Pulmonary artery endothelial cell (primary cell): ENCODE measurements at places on chromosomes 6 and 20. TPM values are rescaled to one million over a fixed set of nuclear protein-coding genes. Genes with fewer than 3 reads are reported as not detected.

NOL7 gene
- total RNA-seq = 67.4 and 86.3 TPM in 2 replicates

DNA sequence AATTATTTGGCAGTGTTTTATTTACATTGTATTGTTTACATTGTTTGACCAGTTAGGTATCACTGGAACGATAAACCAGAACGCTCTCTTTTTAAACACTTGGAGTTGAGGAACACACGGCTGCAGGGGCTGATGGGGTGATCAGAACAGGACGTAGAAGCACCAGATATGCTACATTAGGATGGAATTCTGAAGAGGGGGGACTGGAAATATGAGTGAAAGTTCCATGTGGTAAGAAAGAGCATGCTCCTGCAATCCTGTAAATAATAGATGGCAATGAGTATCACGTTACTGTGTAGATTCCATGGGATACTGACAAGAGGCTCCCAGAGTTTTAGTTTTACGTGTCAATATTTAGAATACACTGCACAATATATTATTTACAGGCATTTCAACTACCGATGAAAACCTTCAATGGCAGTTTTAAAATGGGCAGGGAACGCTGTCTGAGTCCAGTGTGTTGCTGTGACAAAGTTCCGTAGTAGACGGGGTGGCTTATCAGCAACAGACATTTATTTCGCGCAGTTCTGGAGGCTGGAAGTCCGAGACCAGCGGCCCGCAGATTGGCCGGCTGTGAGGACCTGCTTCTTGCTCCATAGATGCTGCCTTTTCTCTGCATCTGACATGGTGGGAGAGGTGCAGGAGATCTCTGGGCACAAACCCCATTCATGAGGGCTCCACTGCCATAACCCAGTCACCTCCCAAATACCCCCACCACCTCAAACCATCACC is 43.1 kb downstream of the SYNJ2 start:
- DNase-seq = no peak

GRCh38 chr20:62015540-62016288 is 50.0 kb downstream of the TAF4 start:
- no peak for DNase-seq

DNA sequence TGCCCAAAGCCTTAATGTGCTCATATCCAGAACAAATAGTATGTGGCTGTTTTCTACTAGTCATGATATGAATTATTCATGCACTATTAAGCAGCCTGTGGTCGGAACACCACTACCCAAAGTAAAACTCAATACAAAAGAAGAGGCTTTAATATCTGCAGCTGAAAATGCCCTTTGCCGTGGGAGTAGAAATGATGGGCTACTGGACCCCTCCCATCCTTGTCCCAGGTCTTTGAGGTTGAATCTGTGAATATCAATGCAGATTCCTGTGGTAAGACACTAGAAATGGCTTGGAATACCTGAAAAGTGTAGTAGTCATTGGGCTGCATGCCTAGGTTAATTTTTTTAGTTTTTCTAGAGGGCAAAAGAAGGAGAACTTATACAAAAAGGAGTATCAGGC is 303.7 kb downstream of the TBC1D7 start:
- no peak for DNase-seq

GTSF1L gene
- total RNA-seq = not detected in 2 replicates

SLC44A4 gene
- total RNA-seq = 0.07 TPM in 1 of 2 replicates, not detected in the other

GRCh38 chr6:117008618-117009017 is 131.6 kb downstream of the RFX6 start:
- DNase-seq = no peak

CAPN11 gene
- total RNA-seq = 0.67 and 2.7 TPM in 2 replicates

TAF8 gene
- 16.3 and 37.0 TPM in 2 replicates for total RNA-seq

DNA sequence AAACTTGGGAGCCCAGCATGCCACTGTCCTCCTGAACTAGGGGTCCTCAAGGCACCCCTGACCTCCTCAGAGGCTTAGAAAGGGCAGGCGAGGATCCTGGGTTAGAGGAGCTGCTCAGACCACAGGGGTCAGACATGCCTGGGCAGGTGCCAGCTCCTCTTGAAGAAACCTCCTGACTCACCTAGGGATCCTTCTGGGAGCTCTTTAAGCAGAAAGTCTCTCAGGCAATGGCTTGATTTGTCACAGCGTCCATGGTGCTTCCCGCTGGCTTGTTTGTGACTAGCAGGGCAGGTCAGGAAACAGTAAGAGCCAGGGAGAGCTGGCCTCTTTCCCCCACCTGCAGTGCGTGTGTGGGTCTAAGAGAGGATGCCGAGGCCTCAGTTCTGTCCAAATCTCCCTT is 174.5 kb upstream of the SNX9 start:
- DNase-seq = no peak

L3MBTL3 gene
- 57.9 and 68.6 TPM in 2 replicates for total RNA-seq

DNA sequence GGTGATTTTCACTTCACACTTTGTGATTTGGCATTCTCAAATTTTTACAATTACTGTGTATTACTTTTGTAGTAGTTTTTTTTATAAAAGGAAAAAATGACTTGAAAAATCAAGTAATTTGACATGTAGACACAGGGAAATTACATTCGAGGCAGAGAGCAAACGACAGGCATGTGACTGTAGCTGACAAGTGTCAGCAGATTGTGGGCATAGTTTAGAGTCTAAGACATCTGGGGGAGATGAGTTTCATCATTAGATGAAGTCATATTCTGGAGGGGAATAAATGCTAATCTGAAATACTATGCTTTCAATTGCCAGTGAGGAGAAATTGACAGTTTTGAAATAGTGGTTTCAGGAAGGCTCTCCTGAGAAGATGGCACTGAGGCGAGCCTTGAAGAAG is 126.0 kb downstream of the MTHFD1L start:
- no peak for DNase-seq

DNA sequence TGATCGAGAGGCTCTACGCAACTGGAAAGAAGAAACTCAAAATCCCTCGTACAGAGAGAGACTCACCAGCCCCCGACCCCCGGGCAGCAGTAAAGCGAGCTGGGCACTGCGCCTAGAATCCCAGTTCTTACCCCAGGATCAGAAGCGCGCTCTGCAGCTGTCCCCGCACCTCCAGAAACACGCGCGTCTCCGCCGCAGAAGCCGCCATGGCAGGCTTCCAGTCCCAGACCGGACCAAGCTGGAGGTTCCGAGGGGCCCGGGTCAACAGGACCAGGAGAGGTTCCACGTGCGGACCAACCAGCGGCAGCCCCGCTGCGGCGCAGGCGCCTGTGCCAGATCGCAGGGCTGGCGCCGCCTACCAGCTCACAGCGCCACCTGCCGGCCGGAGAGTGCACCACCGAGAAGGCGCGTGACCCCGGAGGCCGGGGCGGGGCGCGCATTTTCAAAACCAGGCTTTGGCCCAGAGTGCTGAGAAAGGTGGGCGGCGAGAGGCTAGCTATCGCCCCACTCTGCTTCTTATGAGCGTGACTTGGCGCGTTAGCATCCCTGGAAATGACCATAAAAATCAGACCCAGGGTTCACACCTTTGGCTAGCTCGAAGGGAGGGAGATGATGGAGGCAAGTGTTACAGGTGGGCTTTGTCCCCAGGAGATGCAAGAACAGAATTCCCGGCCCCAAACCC is at the start of gene UBE3D:
TSS of gene UBE3D (minus strand) at position 331 of the 682 bp plus-strand sequence. CDS start at position 208, 123 bp downstream.
- no peak for DNase-seq

- DNase-seq = peak; percentile 60
Observed at GRCh38 chr6:16130932-16131387, 2.1 kb downstream of the MYLIP start.

DNA sequence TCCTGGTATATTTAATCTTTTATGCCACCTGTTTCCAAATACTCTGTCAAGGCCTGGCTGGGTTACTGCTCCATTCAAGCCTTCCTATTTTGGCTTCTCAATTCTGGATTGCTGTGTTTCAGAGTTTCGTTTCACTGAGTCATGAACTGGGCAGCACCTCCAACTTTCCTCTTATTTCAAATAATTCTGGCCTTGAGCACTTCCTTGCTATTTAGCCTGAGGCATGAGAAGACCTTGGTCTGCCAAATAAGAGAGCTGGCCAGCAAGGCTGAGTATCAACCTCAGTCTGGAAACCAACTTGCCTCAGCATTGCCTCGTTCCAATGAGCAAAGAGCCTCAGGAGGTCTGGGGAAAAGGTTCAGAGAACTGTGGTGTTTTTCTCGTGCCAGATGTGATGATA is 66.6 kb downstream of the TNFAIP3 start:
- DNase-seq = no peak

DNA sequence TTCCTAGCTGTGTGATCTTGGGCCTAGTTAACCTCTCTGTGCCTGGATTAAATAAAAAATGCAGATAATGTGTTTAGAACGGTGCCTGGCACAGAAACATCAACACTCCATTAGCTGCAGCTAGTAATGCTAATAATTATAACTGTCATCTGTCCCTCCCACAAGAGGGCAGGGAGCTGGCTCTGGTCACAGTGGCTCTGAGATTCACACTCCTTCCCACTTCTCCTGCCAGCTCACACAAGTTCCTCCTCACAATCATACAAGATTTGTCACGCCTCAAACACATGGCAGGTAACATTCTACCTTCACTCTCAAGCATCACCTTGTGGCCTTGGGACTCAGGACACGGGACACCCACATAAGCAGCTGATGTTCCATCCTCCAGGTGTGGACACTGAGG is 2.4 kb downstream of the ADA start:
- no peak for DNase-seq

GRCh38 chr6:14337152-14337551 is 219.6 kb downstream of the CD83 start:
- no peak for DNase-seq

DNA sequence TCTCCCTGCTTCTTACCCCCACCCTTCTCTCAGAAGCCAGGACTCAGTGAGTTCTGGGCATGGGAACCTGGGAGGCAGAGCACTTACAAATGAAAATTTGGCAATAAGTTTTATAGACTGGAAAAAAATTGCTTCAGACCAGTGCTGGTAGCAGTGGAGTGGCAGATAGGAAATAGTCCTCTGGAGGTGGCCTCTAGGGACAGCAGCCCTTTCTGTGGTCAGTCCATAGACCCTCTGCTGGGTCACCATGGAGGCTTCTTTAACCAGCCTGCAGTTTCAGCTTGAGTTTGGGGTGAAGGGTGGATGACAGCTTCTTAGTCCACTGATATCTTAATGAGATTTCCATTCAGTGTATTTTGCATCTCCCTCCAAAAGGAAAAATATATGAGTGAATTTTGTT is 179.1 kb downstream of the ARID1B start:
- DNase-seq = no peak

DNA sequence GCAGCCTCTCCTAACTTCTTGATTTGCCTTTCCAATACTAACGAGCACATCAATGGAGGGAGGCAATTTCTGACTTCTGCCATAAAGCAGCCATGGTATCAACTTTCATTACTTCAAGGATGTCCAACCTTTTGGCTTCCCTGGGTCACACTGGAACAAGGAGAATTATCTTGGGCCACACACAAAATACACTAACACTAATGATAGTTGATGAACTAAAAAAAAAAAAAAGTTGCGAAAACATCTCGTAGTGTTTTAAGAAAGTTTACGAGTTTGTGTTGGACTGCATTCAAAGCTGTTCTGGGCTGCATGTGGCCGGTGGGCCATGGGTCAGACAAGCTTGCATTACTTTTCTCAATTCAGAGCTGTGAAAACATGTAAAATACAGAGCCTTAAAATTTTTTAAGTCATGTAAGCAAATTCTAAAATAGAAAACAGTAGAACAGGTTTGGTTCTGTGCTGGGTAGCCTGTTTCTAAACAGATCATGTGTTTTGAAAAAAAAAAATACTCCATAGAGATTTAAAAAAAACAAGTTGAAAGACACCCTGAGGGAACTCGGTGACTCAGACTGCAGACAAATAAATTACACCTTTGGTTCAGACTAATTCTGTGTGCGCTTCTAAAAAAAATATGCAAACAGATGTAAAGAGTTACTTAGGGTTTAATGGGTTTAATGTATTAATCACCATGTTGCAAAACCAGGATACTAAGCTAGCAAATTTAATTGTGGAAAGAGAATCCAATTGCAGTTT is 43.6 kb upstream of the SLC22A23 start:
- no peak for DNase-seq

C20orf202 gene
- 0.07 TPM in 1 of 2 replicates, not detected in the other for total RNA-seq

DNA sequence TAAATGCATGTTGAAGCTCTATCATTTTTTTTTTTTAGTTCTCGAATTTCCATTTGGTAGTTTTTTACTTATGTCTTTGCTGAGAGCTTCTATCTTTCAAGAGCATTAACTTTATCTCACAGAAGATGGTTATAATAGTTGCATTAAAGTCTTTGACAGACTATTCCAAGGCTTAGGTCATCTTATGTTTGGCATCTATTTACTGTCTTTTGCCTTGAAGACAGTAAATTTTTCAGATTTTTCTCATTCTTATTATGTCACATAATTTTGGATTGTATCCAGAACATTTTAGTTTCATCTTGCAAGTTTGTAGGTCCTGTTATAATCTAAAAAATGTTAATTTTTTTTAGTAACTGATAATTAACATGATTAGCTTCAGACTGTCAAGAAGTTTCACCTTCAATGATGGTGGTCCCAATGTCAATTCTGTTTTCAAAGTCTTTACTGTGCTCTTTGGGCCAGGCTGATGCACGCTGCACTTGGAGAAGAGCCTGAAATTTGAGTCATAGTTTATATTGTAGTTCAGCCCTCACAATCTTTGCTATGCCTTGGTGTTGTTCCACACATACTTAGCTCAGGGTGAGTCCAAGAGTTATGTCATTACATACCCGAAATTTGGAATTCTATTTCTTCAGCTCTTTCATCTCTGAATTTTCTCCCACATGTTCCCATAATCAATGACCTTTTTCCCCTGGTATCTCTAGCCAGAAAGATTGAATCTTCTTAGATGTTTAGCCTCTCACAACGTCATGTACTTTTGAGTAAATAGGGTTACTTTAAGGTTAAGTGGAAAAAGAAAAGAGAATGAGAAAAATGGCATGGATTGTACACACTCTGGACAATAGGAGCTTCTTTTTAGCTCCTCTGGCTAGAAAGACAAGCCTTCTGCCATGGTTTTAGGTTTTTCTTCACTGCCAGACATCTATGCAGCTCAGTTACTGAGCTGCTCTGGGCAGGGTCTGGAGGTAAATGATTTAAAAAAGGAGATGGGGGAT is 110.3 kb upstream of the BTBD3 start:
- DNase-seq = peak; percentile 27

- no peak for DNase-seq
Observed at GRCh38 chr20:49510562-49511122, 28.2 kb upstream of the KCNB1 start.

ATP6V1G2 gene
- total RNA-seq = 0.42 and 0.59 TPM in 2 replicates

RAD21L1 gene
- total RNA-seq = 0.14 and 0.26 TPM in 2 replicates

TAGAP gene
- total RNA-seq = not detected in 2 replicates

DNA sequence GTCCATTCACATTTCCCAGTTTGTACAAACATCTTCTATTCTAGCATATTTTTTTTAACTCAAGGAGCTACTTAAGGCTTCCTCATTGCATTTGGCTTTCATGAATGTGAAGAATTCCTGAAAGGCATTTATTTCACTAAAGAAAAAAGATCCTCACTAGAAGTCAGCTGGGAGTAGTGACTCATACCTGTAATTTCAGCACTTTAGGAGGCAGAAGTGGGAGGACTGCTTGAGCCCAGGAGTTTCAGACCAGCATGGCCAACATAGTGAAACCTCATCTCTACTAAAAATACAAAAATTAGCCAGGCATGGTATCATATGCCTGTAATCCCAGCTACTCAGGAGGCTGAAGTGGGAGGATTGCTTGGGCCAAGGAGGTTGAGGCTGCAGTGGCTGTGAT is 30.9 kb upstream of the XRN2 start:
- DNase-seq = no peak

GRCh38 chr6:108115598-108116058 is 41.1 kb upstream of the OSTM1 start:
- no peak for DNase-seq

SIRPB2 gene
- total RNA-seq = 1.2 and 1.6 TPM in 2 replicates
